Stimulated activated CD4-positive, alpha-beta T cell treated with anti-CD3 and anti-CD28 coated beads, TNF-alpha, amount 100 ng/mL, for 4 hours (primary cell): ENCODE measurements at places on chromosomes 12 and 14.

GRCh38 chr12:130026608-130027176, 122.9 kb upstream of the TMEM132D start:
- no peak for DNase-seq

DNA sequence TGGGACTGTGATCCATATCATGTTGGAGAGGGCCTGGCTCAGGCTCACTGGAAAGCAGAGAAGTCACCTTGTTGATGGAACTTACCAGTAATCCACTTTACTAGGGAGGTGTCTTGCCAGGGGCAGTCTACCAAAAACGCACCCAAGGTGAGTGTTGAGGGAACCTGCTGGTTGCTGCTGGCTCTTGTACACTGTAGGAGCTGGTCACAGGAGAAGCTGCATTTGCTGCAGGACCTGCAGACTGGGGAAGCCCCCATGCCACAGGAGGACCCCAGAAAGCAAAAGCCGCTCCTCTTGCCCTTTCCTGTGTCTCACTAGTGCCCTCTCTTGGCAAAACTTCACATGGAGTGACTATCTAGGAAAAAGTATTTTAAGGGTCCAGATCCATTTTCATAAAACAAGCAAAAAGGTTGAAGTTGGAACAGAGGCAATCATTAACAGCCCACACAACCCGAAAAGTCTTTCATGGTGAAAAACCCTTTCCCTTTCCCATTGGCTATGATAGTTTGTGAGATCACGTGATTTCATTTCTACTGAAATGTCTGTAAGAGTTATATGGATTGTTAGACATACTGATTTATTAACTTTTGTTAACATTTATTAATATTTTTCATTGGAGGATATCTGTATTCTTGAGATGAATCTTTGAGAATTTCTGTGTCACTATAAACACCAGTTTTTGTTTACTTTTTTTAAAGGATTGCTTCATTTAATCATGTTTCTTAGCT, 59.2 kb downstream of the RASSF8 start:
- no peak for DNase-seq

- DNase-seq = no peak
These were observed 441.8 kb upstream of the FLRT2 start for GRCh38 chr14:85088192-85088591.

GRCh38 chr12:39287817-39288216, 155.1 kb downstream of the KIF21A start:
- no peak for DNase-seq

- no peak for DNase-seq
These were observed 28.0 kb upstream of the DCN start for GRCh38 chr12:91210618-91211017.

GRCh38 chr12:88339966-88340365, 197.9 kb downstream of the TMTC3 start:
- no peak for DNase-seq
